ENCODE measurements at places on chromosomes 4 and X.
A peak's percentile ranks its signal among the peaks of the same experiment; 100 is the strongest.

GRCh38 chrX:108097380-108097779, 5.8 kb downstream of the ATG4A start:
- DNase-seq, result no peak

GRCh38 chr4:106424426-106424825, 55.8 kb upstream of the GIMD1 start:
- DNase-seq, result no peak

GRCh38 chrX:11725631-11726442, 32.2 kb upstream of the MSL3 start:
- DNase-seq, result peak; percentile 36

DNA sequence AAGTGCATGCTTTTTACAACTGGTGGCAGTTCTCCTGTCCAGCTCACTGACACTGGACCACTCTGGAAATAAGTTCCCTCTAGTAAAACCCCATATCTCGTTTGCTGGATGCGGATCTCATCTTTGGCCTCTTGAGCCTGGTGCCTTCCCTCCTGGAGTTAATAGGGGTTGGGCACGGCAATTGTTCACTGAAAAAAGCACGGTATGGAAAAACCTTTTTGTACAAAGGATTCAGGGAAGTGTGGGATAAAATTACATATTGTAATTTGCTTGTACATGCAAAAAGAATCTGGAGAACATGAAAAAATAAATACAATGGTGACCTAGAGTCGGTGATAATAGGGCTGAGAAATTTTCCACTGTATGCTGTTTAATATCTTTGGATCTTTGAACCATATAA, 30.6 kb downstream of the TBC1D9 start:
- DNase-seq, result no peak

DNA sequence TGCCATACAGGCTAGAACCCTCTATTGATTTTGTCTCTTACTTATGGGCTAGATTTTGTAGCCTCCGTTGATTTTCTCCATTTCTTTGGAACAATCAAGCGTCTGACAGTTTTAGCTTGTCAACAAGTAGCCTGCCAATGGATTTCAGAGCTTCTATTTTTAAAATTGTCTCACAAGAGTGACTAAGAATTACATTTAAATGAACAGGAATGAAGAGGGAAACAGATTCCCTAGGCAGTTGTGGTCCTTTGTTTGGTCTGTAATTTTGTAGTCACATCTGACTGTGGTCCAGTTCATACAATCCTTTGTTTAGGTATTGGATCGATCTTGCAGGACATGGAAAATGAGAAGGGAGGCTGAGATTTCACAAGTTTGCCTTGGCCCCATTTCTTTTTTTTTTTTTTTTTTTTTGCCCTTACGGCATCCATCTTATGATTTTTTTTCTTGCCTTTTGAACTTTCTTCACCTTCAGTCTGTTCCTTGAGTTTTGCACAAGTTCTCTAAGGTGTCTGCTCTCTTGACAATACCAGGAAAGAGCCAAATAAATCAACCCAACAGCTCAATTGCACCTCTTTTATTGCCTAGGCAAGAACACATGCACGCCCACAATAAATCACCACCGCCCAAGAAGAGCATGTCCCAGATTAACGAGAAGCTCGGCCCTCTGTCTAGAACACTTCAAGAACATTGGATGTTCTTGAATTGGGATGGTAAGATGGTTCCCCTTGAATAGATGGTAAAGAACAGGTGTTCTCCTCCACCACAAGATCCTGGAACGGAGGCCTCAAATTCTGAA, 86.5 kb upstream of the EGFL6 start:
- DNase-seq, result no peak

- DNase-seq, result no peak
These were observed 44.7 kb downstream of the MAML3 start for GRCh38 chr4:140109292-140109691.

GRCh38 chrX:51803833-51804232, 60.6 kb downstream of the GSPT2 start:
- DNase-seq, result no peak

GRCh38 chr4:169627307-169627706, 6.9 kb downstream of the CLCN3 start:
- DNase-seq, result no peak

DNA sequence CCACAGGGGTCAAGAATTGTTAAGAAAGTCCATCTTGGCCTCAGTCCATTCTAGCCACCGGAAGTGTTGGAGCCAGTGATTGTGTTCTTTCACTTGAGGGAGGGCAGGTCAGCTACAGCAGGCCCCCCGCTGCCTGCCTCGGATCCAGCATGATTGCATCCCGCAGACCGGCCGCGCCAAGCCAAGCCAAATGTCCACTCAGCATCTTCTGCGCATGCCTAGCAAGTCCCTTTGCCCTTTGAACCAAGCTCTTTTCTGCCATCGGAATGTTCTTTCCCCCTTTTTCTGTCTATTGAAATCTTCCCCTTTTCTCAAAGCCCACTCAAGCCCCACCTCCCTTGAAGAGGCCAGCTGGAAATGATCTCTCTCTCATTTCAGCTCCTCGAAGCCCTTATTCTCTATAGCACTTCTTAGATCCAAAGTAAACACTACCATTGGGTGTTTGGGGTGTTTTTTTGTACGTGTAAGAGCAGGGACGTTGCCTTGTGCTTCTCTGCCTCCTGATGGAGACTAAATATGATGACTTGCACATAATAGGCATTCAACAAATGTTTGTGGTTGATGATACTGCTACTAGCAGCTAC, 147.8 kb upstream of the BCOR start:
- DNase-seq, result peak; percentile 24

GRCh38 chrX:150845091-150845490, 53.4 kb downstream of the CD99L2 start:
- no peak for DNase-seq

DNA sequence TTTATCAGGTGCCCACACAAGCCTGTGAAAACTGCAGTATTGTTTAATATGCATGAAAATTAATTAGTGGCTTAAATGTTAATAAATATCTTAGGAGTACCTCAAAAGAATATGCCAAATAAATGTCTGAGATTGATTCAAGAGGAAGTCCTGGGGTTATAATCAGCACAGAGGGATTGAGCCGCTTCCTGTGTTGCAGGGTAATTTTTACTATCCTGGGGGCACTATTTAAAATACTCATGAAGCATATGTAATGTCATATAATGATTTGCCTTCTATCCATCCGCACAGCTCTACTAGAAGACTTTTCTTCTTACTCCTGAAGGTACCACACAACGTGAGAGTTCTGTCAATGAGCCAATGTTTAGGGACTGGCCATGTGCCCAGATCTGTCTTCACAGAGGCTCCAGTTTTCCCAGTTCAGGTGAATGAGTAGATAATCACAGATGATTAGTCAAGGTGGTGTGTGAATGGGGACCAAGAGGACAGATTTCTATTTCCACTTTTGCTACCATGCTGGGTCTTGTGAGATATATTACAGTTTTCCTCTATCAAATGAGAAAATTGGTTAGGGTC, 233.3 kb downstream of the USP46 start:
- no peak for DNase-seq

DNA sequence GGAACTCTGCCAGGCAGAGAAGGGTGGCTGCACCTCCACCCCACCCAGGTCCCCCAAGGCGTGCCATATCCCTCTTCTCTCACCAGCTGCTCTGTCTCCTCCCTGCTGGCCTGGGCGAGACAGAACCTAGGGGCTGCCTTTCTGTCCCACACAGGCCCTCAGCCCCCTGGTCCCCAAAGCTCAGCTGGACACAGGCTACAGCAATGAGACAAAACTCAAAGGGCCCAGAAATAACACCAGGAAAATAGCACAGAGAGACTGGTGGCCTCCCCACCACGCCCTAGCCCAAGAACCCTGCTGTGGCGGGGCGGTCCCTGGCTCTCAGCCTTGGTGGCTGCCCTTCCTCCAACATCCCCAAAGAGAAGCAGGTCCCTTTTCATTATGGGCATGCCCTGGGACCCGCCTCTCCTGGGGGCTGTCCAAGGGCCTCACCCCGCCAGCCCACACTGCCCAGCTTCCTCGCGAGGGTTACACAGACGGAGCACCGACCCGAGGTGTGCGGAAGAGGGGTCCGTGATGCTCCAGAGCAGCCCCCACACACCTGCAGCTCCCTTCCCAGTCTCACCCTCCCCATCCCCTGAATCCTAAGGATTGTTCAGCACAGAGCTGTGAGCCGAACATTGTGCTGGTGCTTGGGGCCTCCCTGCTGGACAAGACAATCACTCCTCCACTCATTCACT, 67.7 kb upstream of the HMX1 start:
- DNase-seq, result no peak

GRCh38 chr4:186717556-186717955, 6.1 kb downstream of the FAT1 start:
- DNase-seq, result no peak

DNA sequence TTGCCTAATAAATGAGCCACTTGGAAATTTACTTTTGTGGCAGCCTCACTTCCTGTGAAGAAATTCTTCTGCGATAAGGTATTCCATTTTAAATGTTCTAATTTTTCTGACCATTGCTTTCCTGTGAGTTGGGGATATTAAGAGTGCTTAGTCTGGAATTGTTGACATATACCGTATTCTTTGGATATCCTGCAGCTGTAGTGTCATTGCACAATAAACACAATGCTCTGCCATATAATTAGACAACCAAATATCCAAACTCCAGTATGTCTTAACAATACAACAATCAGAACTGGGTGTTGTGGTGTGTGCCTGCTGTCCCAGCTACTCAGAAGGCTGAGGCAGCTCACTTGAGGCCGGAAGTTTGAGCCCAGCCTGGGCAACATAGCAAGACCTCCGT, 99.4 kb downstream of the LUZP4 start:
- peak; percentile 11 for DNase-seq

DNA sequence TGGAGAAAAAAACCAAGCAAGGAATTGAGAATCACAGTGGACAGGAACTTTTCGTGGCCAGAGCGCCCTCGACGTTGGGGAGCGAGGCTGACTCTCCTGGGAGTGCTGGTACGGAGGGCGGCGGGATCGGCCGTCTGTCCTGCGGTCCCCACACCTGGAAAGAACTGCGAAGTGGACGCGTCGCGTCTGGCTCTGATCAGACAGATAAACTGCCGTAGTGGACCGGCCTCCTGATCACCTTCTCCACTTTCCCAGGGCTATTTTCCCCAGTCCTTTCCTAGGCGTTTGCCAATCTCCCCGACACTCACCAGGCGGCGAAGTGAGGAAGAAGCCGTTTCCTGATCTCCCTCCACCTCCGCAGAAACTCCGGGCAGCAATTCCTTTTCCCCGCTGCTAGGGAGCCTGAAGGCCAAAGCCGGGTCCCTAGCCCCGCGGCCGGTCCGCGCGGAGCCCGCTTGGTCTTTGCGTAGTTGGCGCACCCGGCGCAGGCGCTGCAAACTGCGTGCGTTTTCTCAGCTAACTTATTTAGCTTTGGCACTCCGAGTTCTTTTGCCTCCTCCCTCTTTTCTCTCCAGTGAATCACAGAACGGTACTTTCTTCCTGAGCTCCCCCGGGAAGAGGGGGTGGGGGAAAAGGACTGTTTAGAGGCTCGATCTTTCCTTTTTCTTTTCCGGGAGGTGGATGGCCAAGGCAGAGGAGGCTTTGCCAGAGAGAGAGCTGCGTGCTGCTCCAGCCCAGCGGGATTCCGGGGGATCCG, at the start of gene ARSJ:
Gene ARSJ, minus strand, starts transcription at position 500 of the 757 bp plus-strand sequence. CDS start 813 bp downstream, outside the sequence.
- peak; percentile 80 for DNase-seq

DNA sequence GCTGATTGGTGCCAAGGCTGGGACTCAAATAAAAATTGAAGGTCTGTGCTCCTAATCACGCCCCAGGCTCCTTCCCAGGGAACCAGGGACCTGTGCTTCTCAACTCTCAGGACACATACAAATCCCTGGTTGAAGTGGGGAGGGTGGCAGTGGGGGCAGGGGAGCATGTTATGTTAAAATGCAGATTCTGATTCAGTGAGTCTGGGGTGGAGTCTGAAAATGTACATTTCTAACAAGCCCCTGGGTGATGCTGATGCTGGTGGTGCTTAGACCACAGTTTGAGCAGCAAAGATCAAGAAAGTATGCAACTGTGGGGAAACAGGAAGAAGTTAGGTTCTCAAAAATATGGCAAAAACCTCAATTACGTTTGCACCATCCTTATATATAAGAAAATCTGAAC, 236.5 kb downstream of the MAGEB17 start:
- DNase-seq, result no peak

Measured in NCI-H1417 (cell line).